ENCODE measurements at places on chromosomes 4 and X.

- no peak for DNase-seq
Measured at GRCh38 chr4:123401271-123402120, 4.9 kb downstream of the SPRY1 start.

DNA sequence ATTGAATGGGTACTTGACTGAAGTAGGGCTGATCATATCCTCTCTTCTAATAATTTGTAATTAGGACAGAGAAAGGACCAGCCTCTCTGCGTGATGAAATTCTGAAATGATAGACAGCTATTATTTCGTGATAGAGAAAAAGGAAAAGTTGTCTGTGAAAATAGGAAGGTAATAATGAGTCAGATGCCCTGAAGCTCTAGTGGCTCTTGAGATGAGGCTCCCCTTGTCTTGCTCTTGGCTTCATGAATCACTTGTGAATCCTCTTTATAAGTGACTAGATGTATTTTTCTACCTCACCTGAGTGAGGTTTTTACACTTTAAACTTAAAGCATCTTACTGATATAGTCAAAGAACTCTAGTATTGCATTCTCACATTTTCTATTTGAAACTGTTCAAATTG is 888.9 kb downstream of the PCDH18 start:
- no peak for DNase-seq

DNA sequence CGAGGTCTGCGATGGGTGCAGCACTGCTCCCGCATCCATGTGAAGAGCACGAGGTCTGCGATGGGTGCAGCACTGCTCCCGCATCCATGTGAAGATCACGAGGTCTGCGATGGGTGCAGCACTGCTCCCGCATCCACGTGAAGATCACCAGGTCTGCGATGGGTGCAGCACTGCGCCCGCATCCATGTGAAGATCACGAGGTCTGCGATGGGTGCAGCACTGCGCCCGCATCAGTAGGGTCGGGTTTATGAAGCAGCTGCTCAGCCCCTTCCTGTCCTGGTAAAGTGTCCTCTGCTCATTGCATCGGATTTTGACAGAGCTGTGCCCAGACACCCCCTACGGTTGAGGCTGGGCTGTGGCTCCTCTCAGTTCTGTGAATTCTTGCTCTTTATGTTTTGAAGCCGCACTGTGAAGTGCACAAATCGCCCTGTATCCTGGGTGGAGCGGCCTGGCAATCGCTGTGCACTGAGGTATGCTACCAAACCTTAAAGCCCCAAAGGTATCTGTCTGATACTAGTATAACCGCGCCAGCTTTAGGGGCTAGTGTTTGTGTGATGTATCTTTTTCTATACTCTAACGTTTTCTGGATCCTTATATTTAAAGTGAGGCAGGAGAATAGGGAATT is 98.7 kb downstream of the CPZ start:
- DNase-seq, result no peak

GRCh38 chrX:11886745-11887144 is 128.7 kb downstream of the MSL3 start:
- DNase-seq, result peak; percentile 72
